ENCODE measurements at places on chromosomes 3 and 15.
A peak's percentile ranks its signal among the peaks of the same experiment; 100 is the strongest.

GRCh38 chr15:62951481-62951880, 91.1 kb upstream of the TPM1 start:
- no peak for DNase-seq

GRCh38 chr3:128845778-128846485, 33.5 kb upstream of the ACAD9 start:
- DNase-seq, result peak; percentile 94

GRCh38 chr3:56694867-56695683, 12.0 kb upstream of the TASOR start:
- DNase-seq, result no peak

- no peak for DNase-seq
Observed at GRCh38 chr15:99110581-99111320, 5.9 kb downstream of the SYNM start.

All from heart left ventricle (tissue), 16 donors.